Activated CD8-positive, alpha-beta T cell treated with anti-CD3 and anti-CD28 coated beads, Interleukin-2, amount 10 ng/mL, durations not matched to agents 7 days and 5 days (primary cell): ENCODE measurements at places on chromosomes 16 and 17.
A peak's percentile ranks its signal among the peaks of the same experiment; 100 is the strongest.

GRCh38 chr16:52929478-52930400 lies 123.0 kb downstream of the CHD9NB start:
- DNase-seq, result no peak

GRCh38 chr17:19303367-19303776 lies 59.2 kb downstream of the B9D1 start:
- no peak for DNase-seq

DNA sequence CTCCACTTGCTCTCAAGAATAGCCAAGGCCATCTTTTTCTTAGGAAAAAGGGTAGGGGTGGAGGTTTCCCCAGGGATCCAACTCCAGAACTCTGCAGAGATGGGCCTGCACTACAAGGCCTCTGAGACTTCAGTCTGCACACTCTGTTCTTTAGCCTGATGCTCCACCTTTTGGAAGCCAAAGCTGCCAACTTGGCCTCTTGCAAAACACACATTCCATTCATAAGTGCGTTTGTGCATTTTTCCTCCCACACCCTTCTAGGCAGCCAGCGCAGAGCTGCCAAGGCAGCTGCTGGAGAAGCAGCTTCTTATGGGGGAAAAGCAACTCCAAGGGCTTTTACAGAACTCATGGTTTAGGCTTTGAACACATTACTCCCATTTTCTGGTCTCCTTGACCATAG lies 45.3 kb downstream of the REXO5 start:
- DNase-seq, result no peak

DNA sequence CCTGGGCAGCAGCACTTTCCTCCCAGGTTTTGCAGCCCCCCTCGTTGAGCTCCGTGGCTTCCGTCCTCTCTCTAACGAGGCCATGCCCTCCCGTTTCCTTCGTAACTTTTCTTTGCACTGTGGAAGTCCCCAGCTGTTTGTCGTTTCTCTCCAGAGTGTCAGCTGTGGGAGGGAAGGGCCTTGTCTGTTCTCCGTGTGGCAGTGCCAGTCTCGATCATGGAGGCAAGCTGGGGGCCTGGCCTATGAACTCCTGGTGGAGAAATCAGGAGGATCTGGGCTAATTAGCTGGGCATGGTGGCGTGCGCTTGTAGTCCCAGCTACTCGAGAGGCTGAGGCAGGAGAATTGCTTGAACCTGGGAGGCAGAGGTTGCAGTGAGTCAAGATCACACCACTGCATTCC lies 28.3 kb downstream of the TBCD start:
- no peak for DNase-seq

DNA sequence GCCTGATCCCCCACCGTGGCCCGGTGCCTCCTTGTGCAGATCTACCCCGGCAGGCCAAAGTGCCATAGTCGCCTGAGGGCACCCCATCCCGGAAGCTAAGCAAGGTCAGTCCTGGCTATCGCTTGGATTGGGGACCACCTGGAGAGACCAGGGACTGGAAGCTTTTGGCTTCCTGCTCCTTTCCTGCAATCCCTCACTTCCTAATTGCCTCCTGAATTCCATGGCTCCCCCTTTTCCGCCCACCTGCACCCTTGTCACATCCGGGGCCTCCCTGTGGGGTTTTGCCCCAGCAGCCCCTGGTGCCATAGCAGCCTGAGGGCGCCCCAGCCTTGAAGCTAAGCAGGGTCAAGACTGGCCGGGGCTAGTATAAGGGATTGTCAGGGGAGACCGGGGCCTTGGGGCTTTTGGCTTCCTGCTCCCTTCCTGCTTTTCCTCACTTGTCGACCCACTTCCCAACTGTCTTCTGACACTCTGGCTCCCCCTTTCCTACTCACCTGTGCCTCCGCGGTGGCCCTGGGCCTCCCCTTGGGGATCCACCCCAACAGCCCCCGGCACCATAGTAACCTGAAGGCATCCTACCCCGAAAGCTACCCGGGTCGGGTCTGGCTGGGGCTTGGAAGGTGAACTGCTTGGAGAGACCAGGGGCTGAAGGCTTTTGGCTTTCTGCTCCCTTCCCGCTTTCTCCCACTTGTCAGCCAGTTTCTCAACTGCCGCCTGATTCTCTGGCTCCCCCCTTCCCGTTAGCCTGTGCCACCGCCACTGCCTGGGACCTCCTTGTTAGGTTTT lies 2293.6 kb downstream of the TP53TG3F start:
- no peak for DNase-seq

GRCh38 chr17:55089256-55089655 lies 120.7 kb downstream of the STXBP4 start:
- no peak for DNase-seq

GRCh38 chr16:55328611-55329569 lies 4.9 kb downstream of the IRX6 start:
- DNase-seq, result no peak

GRCh38 chr17:69062860-69063581 lies 2.3 kb upstream of the ABCA9 start:
- DNase-seq, result no peak

DNA sequence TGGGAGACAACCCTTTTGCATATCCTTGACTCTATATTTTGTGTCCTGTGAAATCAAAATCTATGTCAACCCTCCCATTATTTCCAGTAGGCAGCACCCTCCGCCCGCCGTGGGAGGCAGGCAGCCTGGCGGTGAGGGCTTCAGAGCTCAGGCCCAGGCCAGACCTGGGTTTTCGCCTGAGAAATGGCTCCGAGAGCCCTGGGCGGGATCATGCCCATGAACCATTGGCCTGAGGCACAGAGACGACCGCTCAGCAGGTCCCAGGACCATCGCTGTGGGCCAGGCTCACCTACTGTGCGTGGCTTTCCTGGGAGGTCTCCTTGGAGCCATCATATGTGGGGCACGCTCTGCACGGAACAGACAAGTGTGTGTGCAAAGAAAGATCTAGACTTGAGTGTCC lies 6.3 kb upstream of the SLC38A8 start:
- DNase-seq, result no peak

GRCh38 chr16:1099189-1100083 lies 3.4 kb upstream of the C1QTNF8 start:
- DNase-seq, result no peak

DNA sequence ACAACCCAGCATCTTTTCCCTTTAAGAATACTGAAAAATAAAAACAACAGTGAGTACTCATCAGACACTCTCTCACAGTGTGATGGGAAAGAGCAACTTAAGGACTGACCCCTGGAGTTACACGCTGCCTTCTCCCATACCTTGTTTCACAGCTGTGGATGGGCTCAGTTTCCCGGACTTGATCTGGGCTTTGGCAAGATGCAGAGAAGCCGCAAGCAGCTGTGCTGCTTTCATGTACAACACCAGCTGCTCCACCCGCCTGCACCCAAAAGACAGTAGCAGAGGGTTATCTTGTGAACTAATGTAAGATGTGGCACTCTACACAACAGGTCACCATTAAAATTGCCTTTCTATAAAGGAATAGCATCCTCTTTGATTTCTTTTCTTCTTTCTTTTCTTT lies 32.7 kb upstream of the ALDH3A1 start:
- DNase-seq, result no peak

- DNase-seq, result no peak
Observed at GRCh38 chr16:27991876-27992275, 71.6 kb downstream of the GSG1L start.

DNA sequence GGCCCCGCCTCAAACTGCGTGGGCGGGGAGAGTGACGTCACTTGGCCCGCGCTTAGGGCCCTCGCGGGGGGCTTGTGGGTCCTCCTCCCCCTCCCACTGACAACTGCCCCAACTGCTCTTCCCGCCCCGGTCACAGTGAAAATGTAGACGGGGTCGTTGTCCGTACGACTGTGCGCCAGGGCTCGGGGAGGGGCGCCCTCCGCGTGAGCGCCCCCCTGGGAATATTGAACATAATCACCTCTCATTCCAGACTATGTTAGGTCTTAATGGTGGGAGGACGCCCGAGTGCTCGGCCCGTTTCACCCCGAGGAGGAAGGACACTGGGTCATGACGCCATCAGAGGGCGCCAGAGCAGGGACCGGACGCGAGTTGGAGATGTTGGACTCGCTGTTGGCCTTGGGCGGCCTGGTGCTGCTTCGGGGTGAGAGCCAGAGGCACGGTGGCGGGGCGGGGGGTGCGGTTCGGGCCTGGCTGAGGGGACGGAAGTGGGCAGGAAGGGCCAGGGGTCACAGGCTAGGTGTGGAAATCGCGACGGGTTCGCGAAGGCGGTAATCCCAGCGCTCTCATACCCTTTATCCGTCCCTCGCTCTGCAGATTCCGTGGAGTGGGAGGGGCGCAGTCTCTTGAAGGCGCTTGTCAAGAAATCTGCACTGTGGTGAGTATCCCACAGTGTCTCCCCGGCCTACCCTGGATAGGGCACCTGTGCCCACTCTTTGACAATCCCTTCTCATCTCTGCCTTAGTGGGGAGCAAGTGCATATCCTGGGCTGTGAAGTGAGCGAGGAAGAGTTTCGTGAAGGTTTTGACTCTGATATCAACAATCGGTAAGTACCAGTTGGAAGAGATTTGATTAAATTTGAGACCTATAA lies at the start of gene ELP5:
TSS of gene ELP5 (plus strand) at position 40 of the 868 bp plus-strand sequence. CDS start at position 376, 336 bp downstream.
- DNase-seq, result peak; percentile 94

GRCh38 chr17:9408381-9408780 lies 167.2 kb downstream of the STX8 start:
- DNase-seq, result no peak

DNA sequence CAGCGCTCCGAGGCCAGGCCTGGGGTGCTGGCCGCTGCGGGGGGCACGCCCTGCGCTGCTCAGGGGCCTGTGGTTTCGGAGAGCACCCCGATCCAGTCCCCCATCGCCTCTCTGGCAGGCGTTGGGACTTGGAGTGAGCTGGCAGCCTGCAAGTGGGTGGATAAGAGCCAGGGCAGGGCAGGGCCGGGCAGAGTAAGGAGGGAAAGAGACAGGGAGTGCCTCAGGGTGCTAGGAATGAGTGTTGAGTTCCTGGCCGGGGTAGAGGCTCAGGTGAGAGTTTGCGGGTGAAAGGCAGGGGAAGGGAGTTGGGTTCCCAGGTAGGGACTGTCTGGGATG lies 1.3 kb downstream of the CDH13 start:
- no peak for DNase-seq

- no peak for DNase-seq
Observed at GRCh38 chr17:77427391-77427991, 286.7 kb downstream of the SEC14L1 start.

- DNase-seq, result no peak
Observed at GRCh38 chr17:5591966-5592365, 7.7 kb upstream of the NLRP1 start.

GRCh38 chr17:36525113-36525512 lies 9.6 kb downstream of the MYO19 start:
- no peak for DNase-seq

- DNase-seq, result no peak
Observed at GRCh38 chr16:80893686-80894085, 89.3 kb upstream of the CDYL2 start.

DNA sequence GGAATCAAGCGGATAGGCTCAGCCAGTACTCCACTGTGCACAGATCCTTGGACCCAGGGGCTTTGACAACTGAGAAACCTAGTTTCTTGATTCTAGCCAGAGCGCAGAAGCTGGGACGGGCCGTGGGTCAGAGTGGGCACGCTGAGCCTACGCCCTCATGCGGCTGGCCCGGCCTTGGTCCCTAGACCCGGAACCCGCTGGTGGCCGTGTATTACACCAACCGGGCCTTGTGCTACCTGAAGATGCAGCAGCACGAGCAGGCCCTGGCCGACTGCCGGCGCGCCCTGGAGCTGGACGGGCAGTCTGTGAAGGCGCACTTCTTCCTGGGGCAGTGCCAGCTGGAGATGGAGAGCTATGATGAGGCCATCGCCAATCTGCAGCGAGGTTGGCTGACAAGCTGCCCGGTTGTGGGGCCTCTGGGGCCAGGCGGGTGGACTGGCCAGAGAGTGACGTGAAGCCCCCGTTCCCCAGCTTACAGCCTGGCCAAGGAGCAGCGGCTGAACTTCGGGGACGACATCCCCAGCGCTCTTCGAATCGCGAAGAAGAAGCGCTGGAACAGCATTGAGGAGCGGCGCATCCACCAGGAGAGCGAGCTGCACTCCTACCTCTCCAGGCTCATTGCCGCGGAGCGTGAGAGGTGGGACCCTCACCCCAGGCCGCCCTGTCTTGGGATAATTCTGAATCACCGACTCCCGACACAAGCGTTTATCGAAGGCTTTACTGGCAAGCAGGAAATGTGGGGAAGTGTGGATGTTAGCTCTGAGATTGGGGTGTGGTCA lies 946 bp downstream of the STUB1 start:
- DNase-seq, result no peak

- DNase-seq, result no peak
Observed at GRCh38 chr17:18997650-18998196, 6.8 kb downstream of the FAM83G start.

- DNase-seq, result no peak
Observed at GRCh38 chr16:47493381-47494337, 32.5 kb downstream of the PHKB start.

DNA sequence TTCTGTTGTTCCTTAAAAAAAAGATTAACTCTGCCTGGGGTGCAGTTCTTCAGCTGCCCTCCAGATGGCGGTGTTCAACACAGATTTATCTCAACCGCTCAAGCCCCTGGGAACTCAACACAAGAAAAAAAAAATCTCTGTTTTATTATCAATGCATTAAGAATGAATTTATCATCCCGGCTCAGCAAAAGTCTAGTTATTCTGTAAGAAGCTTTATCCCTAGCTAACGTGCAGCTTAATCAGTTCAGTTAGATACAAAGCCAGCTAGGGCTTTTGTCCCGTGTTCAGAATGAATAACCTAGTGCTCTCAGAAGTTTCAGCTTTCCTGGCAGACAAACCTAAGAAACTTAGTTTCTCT lies 475.9 kb upstream of the CCL2 start:
- peak; percentile 55 for DNase-seq

GRCh38 chr16:68529931-68530701 lies 9.0 kb upstream of the ZFP90 start:
- DNase-seq, result peak; percentile 91

GRCh38 chr16:26701243-26701886 lies 365.4 kb upstream of the C16orf82 start:
- no peak for DNase-seq

- DNase-seq, result no peak
Observed at GRCh38 chr16:77406680-77407079, 28.2 kb downstream of the ADAMTS18 start.

DNA sequence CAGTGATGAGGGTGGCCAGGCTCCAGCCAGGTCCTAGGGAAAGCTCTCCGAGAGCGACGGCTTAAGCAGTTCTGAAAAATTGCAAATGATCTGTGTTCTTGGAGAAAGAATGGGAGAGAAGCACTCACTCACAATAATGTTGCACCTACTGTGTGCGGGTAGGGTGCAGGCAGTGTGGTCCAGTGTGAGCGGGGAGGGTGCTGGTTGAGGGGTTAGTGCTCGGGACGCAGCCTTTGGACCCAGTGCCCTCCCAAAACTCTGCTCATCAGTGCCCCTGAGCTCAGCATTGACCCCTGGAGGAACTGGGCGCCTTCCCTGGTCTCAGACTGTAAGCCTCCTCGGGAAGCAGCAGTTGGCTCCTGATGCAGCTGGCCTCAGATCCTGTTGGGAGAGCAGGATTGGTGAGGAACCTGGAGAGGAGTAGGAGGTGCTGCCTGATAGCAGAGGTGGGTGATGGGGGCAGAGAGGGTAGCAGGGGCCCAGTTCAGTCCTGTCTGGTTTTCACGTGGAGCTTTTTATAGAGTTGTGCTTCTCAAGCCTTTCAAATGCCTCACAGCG lies 23.6 kb upstream of the ZNF750 start:
- DNase-seq, result no peak

- peak; percentile 64 for DNase-seq
Observed at GRCh38 chr16:66344533-66345145, 21.9 kb upstream of the CDH5 start.
